ENCODE measurements at places on chromosomes 6 and 20.
A peak's percentile ranks its signal among the peaks of the same experiment; 100 is the strongest.

DNA sequence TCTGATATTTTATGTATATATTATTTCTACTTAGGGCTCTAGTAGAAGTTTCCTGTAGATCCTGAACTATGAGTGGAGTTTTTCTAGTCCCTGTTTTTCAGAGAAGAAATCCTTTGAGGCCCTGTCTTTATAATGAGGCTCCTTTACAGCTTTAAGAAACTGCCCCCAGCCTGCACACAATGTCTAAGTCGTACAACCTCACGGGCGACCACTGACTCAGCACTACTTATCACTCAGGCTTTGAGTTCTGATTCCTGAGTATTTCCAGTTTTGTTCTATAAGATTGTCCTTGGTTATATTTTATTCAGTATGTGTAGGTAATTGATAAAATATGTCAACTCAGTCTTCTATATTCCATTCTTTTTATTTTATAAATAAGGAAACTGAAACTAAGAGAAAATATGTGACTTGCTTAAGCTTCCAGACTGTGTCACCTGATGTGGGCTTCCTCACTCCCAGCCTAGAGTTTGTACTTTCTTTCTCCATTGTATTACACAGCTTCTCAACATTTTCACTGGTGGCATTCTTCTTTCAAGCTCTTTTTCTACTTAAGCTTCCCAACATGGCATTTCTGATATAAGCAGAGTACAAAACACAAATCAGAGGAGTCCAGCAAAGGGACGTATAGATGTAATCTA, 167.0 kb downstream of the TBX18 start:
- DNase-seq, result no peak

DNA sequence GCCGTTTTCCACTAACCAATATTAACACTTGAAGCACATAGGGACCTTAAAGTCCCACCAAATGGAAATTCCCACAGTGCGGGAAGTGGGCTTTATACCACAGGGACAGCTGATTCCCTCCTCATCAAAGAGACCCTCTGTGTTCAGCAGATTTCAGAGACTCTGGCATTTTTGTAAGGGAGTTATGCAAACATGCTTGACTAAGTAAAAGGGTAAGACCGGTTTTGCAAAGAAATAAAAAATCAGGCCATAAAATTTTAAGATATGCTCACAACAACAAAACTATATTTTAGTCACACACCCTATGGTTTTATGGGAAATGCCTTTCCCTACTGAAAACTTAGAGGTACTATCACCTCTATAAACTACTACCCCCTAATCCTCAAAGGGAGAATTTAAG, 45.4 kb upstream of the SPTLC3 start:
- no peak for DNase-seq

DNA sequence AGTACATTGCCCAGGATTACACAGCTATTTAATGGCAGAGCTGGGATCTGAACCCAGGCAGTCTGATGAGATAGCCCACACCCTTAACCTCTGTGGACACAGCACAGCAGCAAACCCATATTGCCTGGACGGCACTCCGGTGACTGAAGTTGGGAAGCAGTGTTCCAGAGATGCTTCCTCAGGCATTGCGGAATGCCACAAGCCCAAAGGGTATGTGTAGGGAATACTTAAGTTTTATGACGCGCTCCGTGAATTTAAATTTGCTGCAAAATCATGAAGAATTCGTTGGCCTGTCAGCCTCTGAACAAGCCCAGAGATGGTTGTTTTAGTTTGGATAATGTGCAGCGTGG, 46.4 kb downstream of the PSMG4 start:
- DNase-seq, result no peak

- no peak for DNase-seq
Measured at GRCh38 chr6:78605909-78606446, 261.4 kb upstream of the IRAK1BP1 start.

DNA sequence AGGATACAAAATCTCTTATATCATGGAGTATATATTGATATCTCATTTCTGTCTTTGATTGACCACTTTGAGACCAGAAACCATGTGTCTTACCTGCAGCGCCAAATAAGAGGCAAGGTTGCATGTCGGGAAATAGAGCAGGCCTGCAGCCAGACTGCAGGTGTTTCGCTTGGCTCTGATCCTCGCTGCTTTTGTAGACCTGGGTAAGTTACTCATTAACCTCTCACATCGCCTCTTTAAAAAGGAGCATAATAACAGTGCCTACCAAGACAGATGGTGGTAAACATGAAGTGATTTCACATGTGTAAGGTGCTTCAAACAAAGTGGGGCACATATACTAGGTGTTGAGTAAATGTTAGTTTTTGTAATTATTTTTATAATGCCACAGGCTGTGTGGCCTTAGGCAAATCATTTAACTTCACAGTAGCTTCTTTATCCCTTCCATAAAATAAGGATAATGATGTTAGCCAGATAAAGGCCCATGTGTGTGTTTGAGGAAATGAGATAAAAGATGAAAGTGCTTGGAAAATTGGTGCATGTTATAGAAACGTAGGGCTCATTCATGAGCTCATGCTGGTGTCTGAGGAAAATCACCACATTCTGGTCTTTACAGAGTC, 248.8 kb upstream of the MAP3K7 start:
- peak; percentile 76 for DNase-seq

GRCh38 chr20:48354320-48354876, 473.4 kb downstream of the PREX1 start:
- no peak for DNase-seq

DNA sequence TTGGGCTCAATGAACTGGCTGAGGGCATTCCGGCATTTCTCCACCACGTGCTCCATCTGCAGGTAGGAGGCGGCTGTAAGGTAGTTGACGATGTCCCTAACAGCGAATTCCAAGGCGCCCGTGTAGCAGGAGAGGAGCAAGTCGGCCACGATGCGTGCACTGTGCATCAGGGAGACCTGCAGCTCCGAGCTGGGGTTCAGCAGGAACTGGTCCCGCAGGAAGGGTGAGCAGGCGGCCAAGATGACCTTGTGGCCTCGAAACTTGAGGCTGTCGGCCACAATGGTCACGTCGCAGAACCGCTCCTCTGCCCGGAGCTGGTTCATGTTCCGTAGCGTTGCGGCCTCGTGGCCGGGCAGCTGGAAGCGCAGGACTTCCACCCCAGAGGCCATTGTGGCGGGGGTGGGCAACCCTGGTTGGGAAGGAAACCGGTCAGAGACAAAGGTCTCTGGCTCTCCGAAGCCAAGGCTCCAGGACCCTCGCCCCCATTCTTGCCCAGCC, 920 bp downstream of the ZBTB12 start:
- no peak for DNase-seq

- no peak for DNase-seq
Measured at GRCh38 chr6:96651816-96652215, 88.9 kb downstream of the FHL5 start.

GRCh38 chr20:17786221-17786718, 86.5 kb downstream of the BANF2 start:
- no peak for DNase-seq

GRCh38 chr6:70980727-70981126, 23.9 kb upstream of the B3GAT2 start:
- DNase-seq, result no peak

DNA sequence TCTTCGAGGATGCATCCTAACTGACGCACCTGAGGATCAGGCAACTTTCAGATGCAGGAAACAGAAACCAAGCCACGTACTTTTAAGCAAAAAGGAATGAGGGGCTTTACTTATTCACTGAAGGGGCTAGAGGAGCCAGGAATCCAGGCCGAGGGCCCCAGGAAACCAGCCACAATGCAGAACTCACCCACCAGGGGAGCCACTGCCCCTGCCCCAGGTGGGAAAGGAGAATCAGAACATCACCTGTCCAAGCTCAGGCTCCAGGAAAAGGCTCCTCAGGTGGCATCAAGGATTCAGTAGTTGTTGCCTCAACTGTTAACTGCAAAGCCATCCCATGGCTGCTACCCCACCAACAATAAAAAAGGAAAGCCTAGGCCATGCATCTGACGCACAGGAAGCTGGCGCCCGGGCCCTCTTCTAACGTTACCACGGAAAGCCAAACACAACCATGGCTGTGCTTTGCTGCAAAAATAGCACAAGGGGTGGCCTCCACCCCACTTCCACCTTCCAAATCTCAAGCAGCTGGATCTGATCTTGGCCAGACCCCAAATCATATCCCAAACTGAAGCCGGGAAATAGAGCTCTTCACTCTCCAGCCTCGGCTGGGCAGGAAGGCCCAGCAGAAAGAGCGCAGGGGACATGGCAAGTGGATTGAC, 121.0 kb downstream of the PREX1 start:
- no peak for DNase-seq

- no peak for DNase-seq
Measured at GRCh38 chr6:150314230-150315188, 54.3 kb upstream of the IYD start.

- DNase-seq, result no peak
Measured at GRCh38 chr20:21003902-21004301, 102.3 kb downstream of the LINC00237 start.

DNA sequence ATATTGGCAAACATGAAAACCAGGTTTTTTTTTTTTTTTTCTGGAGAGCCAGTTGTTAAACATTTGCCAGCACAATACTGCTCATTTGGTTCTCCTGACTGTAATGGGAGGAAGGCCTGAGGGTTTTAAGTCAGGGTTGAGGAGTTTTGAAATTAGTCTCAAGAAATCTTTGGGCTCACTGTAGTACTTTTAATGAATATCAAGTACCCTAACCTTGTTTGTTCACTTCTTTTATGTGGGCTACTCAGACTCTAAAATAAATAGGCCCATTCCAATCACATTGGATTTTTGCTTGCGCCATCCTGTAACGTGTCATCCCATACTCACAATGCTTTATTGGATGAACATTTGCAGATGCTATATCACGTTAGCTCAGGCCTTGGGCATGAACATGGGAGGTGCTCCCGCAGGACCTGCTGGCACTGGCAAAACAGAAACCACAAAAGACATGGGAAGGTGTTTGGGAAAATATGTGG, 146.9 kb downstream of the DNAH8 start:
- no peak for DNase-seq

DNA sequence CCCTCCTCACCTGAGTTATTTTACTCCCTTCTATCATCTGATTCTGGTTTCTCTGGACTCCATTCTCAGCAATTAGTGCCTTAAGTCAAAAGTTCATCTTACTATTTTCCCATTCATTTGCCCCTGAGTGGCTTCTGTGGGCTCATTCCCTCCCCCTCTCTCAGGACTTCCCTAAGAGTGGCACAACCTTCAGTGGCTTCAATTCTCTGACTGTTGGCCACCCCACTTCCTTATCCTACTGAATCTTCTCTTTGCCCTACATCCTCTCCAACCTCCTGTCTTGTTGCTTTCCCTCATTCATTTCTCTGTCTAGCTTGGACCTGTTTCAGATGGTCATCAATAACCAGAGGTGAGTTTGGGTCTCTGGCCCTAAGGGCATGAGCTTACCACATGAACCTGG, 61.1 kb upstream of the GLP1R start:
- no peak for DNase-seq

DNA sequence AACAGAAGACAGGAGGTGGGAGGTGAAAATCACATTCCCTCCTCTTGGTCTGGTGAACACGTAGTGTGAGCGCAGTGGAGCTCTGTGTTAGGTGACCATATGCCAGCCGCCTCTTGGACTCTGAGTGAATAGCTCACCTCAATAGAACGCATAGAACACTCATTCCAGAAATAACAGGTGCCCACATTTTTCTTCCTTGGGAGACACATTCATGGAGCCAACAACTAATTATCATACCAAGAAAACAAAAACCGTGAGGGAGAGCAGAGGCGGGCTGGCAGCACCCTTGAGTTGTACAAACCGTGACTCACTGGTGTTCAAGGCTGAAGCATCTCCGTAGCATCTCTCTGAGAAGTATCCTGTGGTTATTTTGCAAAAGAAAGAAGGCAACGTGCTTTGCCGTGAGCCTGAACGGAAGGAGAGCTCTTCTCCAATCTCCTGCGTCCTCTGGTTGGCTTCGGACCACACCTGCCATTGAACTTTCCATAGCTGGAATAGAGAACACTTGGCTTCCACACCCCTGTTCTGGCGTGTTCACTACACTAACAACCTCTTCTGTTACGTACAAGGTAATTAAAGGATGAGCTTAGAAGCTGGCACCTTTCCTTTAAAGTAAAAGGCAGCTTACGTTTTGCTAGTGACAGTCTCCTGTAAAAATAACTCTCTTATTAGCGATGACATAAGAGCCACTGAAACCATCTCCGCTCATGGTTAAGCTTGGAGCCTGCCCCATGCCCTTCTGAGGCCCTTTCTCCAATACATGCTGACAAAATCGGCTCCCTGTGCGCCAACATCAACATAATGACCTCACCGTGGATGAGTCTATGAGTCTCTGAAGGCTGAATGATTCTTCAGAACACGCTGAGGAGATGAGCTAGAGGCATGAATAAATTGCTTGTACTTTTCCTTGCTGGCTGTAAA, 30.2 kb upstream of the SGK1 start:
- DNase-seq, result no peak

- DNase-seq, result no peak
Measured at GRCh38 chr20:47609001-47609400, 107.3 kb downstream of the NCOA3 start.

- no peak for DNase-seq
Measured at GRCh38 chr6:53282234-53282633, 66.5 kb downstream of the ELOVL5 start.

GRCh38 chr6:141413196-141413595, 719.5 kb upstream of the GJE1 start:
- DNase-seq, result no peak

DNA sequence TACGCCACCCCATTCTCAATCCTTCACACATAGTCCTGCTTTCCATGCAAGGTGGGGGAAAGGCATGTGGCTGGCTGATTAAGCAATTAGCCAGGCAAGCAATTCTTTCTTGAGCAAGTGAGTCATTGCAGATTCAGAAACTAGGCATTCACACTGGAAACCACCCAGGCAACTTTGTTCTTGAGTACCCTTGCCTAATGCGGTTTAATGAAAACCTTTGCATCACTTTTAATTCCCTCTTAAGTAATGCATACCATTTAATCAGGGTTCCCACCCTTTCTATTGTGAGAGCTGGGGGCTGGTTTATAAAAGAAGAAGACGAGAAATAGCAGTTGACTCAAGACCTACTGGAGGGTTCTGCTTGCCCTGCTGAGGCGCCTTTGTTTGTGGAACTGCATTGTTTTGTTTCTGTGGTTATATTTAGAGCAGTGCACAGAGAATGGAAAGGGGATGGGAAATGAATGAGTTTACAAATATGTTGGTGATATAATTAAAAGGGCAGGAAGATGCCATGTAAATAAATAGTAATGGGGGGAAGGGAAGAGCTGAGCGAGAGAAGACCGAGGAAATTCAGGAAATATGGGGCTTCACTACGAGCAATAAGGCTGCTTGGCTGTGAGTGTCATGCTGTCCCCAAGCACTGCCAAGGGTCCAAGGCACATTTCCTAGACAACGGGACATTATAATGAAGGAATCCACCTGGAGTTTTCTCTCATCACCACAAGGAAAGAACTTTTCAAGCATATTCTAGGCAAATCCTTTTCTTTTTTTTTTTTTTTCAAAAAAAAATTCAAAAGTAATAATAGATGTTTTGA, 48.8 kb upstream of the TSHZ2 start:
- DNase-seq, result no peak

DNA sequence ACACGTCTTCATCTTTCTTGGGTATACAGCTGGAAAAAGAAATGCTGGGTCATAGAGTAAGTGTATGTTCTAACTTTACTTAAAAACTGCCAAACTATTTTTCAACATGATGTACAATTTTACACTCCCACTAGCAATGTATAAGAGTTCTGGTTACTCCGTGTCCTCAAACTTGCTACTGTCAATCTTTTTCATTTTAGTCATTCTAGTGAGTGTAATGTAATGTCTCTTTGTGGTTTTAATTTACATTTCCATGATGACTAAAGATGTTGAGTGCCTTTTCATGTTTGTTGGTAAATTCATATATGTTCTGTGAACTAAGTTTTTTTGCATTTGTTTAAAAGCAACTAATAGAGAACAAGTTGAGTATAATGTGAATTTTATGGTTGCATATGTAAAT, 43.9 kb downstream of the ATG5 start:
- no peak for DNase-seq

Measured in NCI-H1436 treated with DMSO at 0.1 percent for 48 hours (cell line).